ENCODE measurements at places on chromosomes 2 and 18.

- no peak for DNase-seq
Measured at GRCh38 chr2:198662905-198663304, 794.8 kb downstream of the SATB2 start.

DNA sequence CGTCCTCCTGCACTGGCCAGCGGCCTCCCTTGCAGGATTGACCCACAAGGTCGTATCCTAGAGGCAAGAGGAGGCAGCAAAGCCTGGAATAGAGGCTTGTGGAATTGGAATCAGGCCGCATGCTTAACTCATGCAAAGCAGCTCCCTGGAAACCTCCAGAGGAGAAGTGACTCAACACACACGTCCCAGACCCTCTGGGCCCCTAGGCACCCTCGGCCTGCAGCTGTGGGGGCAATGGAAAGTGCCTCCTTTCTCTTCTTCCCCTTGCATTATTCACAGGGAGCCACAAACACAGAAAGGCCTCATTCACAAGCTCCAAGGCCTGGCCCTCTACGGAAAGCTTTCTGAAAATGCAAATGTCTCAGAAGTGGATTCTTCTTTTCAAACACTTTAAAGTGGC, 19.6 kb downstream of the SPATA3 start:
- DNase-seq: no peak

GRCh38 chr2:59622599-59623308, 930.7 kb downstream of the BCL11A start:
- no peak for DNase-seq

- no peak for DNase-seq
Measured at GRCh38 chr2:190138032-190138431, 75.5 kb upstream of the MSTN start.

- no peak for DNase-seq
Measured at GRCh38 chr2:88919087-88919738, 227.7 kb downstream of the RPIA start.

DNA sequence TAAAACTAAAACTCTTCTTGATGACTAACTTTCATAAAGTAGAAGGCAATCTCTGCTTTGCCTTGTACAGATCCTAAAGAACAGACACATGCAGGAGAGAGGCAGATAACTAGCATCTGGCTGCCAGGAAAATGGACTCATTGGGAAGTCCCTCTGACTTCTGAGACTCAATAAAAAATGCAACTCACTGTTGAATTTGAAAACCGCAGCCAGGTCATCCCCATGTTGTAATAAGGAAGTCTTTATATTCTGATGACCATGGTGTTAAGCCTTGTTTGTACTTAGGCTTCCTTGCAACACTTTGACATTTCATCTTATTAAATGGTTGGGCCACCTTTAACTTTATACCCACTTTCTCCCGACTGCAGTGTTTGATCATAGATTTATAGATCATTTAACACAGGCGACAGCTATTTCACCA, 375.1 kb upstream of the KCNH7 start:
- DNase-seq: no peak

DNA sequence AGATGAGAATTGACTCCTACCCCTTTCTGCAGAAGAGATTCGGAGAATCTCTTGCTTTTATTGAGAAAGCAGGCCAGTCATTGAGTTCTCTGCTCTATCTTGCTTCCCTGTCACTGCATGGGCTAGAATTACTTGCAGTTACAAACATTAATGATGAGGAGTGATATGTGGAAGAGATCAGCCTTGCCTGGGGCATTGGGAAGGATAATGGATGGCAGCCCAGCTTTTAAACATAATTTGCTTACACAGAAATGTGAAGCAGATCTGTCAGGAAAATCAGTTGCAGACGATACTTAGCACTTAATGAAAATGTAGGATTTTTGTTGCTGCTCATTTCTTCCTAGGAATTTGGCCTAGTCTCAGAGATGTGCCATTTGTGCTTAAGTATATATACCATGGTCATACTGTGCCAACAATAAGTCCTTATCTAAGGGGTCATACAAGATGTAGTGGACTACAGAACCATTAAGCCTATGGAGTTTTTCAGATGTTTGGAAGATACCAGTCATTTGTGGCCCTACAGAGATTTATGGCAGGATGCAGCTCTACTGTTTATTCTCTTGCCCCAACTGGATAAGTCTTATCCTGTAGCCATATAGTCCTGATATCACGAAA, 92.7 kb downstream of the XRCC5 start:
- DNase-seq: no peak

- DNase-seq: no peak
Measured at GRCh38 chr18:10213526-10213925, 240.9 kb upstream of the APCDD1 start.

GRCh38 chr2:132991471-132992045, 321.6 kb upstream of the LYPD1 start:
- no peak for DNase-seq

- no peak for DNase-seq
Measured at GRCh38 chr2:201403880-201404279, 46.7 kb upstream of the FLACC1 start.

GRCh38 chr18:6868033-6868432, 138.5 kb downstream of the ARHGAP28 start:
- DNase-seq: no peak

DNA sequence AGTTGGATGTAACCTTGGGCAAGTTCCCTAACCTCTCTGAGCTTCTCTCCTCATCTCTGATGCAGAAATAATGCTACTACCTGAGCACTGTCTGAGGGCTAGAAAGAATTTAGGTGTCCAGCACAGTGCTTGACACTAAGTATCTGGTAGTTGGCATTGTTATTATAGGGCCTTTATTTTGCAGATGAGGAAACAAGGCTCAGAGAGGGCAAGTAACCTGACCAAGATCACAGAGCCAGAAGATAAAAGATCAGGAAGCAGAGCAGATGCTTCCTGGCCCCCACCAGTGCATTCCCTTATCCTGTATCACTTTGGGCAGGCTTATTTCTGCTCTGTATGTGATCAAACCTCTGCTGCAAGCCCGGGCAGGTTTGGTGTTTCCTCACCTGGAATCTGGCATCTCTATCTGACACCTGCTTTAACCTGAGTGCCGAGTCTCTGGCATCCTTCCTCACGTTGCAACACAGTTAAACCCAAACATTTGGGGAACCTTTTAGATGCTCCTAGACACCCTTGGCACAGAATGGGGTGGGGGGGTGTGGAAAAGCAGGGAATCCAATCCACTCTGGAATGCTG, 69.9 kb downstream of the PLB1 start:
- no peak for DNase-seq

DNA sequence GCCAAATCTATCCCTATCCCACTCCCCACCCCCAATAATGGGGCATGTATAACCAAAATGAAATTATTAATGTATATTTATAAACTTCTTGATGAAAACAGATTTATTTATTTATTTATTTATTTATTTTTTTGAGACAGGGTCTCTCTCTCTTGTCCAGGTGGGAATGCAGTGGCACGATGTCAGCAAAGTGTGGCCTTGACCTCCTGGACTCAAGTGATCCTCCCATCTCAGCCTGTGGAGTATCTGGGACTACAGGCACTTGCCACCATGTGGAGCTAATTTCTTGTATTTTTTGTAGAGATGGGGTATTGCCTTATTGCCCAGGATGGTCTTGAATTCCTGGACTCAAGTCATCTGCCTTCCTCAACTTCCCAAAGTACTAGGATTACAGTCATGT, 28.0 kb upstream of the HNRNPA3 start:
- no peak for DNase-seq

- DNase-seq: no peak
Measured at GRCh38 chr2:224952936-224953657, 89.2 kb downstream of the DOCK10 start.

DNA sequence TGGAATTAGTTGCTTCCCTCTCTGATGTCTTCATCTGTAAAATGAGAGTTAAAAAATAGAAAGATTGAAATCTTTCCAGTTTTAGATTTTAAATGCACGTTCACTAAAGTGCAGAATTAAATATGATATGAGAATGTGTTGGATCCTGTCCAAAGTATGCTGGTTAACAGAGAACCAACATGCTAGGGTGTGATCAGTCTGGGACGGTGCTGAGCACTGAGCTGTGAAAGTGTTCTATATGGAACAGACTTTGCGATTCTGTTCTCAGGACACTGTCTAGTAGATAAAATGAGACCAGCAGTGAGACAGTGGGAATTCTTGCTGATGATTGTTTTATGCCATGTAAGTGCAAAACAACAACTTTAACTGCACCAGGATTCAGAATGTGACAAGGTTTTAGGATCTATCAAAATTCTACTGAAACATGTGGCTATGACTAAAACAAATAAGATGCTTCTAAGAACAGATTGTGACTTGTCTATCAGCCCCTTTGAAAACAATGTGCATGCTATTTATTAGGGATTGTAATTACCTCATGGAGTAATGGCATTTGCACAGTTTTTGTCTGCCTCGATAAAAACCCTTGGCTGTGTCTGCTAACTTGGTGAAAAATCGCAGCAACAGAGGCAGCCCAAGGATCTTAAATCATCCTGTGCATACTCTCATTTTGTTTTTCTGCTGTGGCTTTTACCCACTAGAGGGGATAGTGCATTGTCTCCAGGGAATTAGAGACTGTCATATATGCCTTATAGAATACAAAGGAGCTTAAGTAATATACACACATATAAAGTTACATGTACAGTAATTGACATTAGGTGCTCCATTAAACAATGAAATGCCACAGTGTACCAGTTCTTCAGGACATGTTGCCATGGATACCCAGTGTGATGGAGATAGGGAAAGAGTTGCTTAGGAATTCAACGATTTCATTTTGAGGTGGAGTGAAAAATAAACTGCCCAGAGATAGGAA, 55.1 kb downstream of the MAP3K20 start:
- no peak for DNase-seq

- no peak for DNase-seq
Measured at GRCh38 chr2:52238782-52239181, 1206.8 kb upstream of the NRXN1 start.

DNA sequence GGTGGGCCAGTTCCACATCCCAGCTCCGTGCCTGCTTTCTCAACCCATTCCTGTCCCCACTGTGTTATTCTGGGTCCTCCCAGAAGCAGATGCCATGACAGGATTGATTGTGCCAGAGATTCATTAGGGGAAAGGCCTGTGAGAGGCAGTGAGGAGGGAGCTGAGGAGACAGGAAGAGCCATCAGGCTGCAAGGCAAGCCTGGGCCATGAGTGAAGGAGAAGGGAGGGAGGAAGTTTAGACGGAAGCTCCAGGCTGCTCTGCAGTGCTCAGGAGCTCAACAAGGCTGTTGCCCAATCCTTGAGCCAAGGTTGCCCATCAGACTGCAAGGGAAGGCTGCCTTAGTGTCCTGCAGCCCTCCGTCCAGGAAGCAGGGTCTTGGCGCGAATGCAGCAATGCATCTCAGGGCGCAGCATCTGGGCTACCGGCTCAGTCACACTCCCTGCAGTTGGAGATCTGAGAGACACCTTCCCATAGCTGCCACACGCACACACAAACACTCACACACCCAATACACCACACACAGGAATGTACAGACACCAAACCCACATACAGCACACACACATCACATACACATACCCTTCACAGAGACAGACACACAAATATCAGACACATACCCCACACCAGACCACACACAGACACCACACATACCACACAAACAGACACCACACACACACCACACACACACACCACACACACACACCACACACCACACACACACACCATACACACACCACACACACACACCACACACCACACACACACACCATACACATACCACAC, 139.5 kb upstream of the NDUFV2 start:
- DNase-seq: no peak

- no peak for DNase-seq
Measured at GRCh38 chr2:2734308-2734707, 403.2 kb upstream of the MYT1L start.

GRCh38 chr18:59272891-59273758, at the start of gene RAX:
Gene RAX (minus strand): TSS chr18:59273454. CDS start chr18:59273206, 248 bp downstream.
- DNase-seq: no peak

DNA sequence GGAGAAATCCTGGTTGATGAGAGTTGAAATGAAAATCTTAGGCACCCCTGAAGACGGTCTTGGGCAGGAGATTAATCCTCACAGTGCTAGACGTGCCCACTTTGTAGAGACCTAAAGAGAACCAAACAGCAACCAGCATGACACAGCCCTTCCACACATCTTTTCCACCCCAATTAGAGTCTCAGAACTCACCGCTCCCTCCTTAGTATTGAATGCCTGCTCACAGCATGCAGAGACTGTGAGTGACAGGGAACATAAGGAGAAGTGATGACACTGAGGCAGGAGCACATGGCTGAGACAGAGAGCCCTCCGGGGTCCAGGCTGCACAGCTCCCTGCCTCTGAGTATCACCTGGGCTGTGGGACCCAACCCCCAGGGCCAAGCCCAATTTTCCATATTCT, 367.6 kb downstream of the EIPR1 start:
- no peak for DNase-seq

GRCh38 chr18:51448949-51449348, 251.5 kb upstream of the MEX3C start:
- no peak for DNase-seq

DNA sequence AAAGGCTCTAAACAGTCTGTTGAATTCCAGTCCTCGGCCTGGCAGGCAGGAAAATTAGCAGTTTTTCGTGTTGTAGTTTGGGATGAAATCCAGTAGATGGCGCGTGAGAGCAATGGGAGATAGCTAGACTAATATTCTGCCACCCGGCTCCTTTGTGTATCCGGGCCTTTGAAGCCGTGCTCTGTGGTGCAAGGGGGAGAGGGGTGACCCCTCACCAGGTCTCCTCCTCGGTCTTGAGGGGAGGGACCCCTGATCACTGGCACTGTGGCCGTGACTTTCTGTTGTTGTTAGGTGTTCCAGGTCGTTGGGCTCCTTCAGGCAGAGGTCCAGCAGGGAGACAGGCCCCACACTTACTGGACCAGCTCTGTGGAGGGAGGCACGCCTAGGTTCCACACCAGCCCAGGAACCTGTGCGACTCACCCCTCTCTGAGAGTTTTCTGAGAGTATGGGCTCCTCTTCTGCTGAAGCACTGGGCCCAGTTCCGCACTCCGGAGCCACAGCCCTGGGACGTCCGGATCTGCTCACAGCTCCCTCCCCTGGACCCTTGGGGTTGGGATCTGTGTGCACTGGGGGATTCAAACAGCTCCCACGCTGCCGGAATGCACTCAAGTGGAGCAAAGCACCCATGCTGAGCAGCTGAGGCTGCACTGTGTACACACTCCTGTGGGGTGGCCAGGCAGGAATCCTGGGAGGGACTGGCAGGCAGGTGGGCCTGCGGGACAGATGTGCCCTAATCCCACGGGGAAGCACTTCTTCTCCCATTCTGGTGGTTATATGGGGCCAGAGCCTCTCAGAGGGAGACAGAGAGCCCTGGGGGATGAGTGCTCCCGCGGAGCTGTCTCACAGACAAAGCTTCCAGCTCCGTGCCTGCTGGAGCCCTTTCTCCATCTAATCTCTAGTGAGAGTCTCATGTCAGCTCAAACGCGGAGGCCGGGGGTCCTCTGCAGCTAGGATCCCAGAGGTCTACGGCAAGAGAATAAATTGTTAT, 8.8 kb downstream of the GKN2 start:
- DNase-seq: peak; percentile 80

GRCh38 chr2:62452701-62453454, 53.1 kb downstream of the TMEM17 start:
- DNase-seq: no peak

- DNase-seq: no peak
Measured at GRCh38 chr18:67845035-67845434, 328.5 kb upstream of the DSEL start.

GRCh38 chr2:113895819-113896563, 6.1 kb downstream of the ACTR3 start:
- DNase-seq: no peak

GRCh38 chr2:58967736-58968135, 726.6 kb upstream of the FANCL start:
- DNase-seq: no peak
